ENCODE measurements at places on chromosomes 4 and X.

DNA sequence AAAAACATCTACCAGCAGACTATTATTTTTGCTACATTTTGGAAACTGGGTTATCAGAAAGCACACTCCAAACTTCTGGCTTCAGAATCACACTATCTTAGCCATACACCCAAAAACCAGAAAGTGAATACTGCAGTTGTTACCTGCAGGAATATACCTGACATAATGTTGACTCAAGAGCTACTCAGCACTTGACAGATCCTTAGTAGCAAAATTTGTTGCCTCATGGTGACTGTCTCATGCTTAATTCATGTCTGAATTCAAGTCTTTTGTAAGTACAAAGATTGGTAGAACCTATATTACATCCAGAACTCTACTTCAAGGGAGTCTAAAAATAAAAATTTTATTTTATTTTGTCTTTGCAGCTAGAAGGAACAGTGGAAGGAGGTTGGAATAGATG lies 140.2 kb upstream of the GYPA start:
- DNase-seq: no peak

- DNase-seq: no peak
These were observed 62.7 kb upstream of the SHOX start for GRCh38 chrX:567891-568290.

DNA sequence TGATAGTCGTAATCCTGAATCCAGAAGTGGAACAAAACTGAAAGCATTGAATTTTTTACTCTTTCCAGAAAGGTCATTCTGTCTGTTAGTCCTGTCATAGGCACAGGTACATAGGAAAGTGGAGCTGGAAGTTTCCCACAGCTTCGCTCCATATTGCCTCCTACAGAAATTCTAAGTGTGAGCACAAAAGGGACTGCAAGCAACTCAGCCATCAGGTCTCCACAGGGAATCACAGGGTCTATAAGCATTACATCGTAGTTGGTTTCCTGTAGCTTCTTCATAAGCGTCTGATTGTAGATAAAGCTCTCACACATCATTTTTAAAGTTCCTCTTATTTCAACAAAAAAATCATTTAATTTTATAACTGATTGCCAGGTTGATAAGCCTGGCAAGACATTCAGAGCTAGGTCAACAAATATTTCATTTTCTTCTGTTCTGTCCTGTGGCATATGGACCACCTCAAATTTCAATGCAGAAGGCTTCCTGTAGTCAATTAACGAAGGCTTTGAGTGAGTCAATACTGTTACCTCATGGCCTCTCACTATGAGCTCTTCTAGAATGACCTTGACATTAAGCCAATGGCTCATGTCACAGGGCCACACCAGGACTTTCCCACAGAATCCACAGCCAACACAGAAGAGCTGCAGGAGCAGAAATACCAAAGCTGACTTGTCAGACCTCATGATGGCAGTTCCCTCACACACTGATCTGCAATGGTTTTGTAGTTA lies at the start of gene UGT2A3:
UGT2A3 (minus strand) TSS at position 727 of the 728 bp plus-strand sequence; CDS start at position 683, 44 bp downstream.
- DNase-seq: no peak

DNA sequence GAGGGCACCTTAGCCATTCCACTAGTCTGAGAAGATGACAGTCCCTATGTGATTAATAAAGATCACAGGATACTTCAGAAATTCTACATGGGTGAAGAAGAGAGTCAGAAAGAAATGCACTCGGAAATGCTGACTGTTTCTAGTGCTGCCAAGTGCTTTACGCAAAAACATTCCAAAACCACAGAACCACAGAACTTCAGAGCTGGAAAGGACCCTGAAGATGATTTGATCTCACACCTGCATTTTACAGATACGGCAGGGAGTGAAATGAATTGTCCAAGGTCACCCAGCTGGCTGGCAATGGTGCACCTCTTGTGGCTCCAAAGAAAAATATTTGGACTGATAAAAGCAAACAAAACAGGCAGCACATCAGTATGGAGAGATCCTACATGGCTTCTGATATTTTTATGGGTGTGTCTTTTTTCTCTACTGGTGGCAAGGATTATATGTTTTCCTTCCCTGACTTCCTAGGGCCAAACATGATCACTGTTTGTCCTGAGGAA lies 115.9 kb downstream of the MAML3 start:
- DNase-seq: no peak

DNA sequence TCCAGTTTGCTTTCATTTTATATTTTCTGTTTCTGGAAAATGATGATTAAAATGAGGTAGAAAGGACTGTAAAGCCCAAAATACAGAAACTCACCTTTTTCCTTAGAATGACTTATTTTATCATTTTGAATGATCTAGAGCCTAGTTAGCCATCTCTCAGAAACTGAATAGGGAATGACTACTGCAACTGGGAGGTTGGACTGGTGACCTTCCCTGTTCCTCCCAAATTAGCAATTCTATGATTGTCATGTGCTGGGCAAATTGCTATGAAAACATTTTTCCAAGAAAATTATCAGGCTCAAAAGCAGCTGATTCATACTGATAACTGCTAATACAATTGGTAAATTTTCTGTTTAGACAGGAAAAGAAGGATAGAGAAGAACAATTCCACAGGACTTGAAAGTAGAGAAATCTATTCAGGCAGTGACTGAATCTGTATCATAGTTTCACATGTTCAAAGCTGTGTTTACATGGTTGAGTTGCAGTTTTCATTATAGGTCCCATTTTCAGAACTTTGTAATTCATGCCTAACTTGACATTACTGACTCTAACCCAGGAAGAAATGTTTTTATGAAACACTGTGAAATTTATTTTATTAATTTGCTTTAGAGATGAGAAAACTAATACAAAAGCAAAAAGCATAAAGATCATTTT lies 43.4 kb upstream of the SEC24B start:
- DNase-seq: no peak

- DNase-seq: no peak
These were observed 60.2 kb downstream of the FAM193A start for GRCh38 chr4:2596611-2597010.

DNA sequence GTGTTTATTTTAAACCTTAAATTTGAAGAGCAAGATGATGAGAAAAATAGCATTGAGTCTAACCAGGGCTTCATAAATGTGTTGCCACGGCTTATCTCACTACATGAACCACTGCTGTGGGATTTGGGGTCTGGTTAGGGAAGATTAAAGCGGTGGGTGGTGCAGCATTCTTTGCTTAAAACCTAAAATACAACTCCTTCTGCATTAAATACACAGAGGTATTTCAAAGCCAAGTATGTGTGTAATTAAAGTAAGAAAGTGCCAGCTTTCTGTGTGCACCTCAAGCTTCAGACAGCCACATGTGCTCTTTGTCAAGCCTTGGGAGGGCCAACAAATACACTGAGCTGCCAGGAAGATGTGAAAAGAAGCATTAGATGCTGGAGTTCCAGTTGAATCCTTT lies 128.0 kb downstream of the CPE start:
- no peak for DNase-seq

GRCh38 chrX:3592184-3592583 lies 121.3 kb downstream of the PRKX start:
- peak; percentile 2 for DNase-seq

DNA sequence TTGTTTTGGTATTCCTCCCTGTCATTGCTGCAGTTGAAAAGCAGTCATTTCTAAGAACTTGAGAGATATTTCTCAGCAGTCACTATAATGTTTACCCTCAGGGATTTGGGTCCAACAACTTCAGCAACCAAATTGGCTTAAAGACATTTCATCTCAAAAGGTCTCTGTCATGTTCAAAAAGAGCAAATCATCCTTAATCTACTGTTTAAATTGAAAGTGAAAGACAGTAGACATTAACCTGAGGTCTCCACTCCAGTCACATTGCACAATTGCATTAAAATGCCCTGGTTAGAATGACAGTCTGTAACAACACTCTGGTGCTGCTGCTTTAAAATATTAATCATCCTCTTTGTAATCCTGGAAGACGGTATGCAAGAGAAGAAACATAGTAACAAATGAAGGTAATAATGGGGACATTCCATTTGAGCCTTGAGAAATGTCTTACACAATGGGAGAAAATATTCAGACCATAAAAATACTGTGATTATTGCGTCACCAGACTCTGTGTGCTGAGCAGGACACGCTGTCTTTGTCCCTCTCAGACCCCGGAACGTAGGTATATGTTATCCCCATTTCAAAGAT lies 90.2 kb upstream of the UNC5C start:
- no peak for DNase-seq
